ENCODE measurements at places on chromosomes 12 and 14.
A peak's percentile ranks its signal among the peaks of the same experiment; 100 is the strongest.

- no peak for DNase-seq
These were observed 74.2 kb downstream of the PAPOLA start for GRCh38 chr14:96576359-96576758.

DNA sequence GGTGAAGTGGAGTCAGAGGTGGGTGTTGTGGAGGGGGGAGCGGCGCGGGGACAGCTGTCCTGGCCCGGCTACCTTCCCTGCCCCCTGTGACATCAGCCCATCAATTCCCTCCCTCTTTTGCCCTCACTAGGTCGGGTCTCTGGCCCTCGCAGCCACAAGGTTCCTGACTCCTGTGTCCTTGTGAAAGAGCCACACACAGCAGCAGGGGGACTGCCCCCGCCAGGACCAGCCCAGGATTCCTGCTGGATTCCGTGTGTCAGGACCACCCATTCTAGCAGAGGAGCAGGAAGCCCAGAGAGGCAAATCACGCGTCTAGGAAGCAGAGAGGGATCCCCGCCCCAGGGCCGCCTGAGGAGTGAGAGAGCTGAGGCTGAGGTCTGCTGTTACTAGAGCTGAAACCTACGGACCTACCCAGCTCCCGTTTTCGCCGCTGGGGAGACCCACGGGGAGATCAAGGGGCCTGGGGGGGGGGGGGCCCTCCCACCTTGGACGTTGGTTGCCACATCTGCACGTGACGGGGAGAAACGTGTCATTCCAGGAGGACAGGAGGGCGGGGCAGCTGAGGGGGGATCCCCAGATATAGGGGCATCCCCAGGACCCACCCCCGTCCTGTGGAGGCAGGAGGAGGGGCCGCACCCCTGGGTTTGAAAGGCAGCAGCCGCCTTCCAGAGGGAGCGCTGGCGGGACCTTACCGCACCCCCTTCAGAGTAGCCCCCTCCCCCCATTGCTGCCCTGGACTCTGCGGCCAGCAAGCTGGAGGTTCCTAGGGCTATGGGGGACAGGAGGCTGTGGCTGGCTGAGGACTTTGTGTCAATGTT is 12.5 kb upstream of the INF2 start:
- no peak for DNase-seq

GRCh38 chr14:52950898-52951680 is at the start of gene FERMT2:
Gene FERMT2, minus strand, starts transcription at chr14:52951050. Its CDS starts 482 bp downstream, at chr14:52950568.
- peak; percentile 65 for DNase-seq

DNA sequence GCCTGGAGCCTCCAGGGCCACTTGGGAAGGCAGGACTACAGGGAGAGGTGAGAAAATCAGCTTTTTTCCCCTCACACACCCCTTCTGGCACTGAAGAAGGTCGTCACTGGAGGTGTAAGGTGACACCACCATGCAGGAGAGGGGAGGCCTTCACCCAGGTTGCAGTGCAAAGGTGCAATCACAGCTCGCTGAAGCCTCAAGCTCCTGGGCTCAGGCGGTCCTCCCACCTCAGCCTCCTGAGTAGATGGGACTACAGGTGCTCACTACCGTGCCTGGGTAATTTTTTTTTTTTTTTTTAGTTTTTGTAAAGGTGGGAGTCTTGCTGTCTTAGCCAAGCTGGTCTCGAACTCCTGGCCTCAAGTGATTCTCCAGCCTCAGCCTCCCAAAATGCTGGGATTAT is 93.6 kb downstream of the TNFAIP2 start:
- DNase-seq = no peak

DNA sequence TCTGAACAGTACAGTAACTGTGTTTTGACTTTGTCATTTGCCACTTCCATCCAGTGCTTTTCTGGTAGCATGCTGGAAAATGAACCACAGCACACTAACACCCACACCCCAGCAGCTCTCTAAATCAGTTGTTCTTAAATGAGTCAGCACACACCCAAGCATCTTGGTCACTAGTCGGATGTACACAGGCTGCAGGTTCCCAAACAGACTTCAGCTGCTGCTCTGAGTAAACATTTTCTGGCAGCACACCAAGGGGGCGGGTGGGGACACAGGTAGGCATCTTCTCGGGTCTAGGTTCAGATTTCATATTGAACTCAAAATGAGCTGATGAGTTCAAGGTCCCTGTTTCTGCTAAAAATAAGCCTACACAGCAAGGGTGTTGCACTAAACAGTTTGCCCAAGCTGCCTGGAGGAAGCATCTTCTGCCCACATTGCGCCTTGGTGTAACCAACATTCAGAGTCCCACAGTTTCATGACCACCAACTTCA is 39.8 kb downstream of the IFNG start:
- DNase-seq = no peak

- peak; percentile 56 for DNase-seq
These were observed 58.7 kb downstream of the DRAM1 start for GRCh38 chr12:101935890-101936746.

- DNase-seq = no peak
These were observed 40.3 kb downstream of the BRAP start for GRCh38 chr12:111645433-111645832.

- DNase-seq = no peak
These were observed 21.1 kb downstream of the SOAT2 start for GRCh38 chr12:53124352-53124723.

GRCh38 chr12:75923964-75924666 is 107.5 kb downstream of the PHLDA1 start:
- no peak for DNase-seq
